ENCODE measurements at places on chromosomes 7 and 10. TPM values are rescaled to one million over a fixed set of nuclear protein-coding genes. Genes with fewer than 3 reads are reported as not detected.

Gene TMEM139
- polyA plus RNA-seq = 2.3 TPM

Gene TWIST1
- polyA plus RNA-seq = 0.19 TPM

Gene NRG3
- polyA plus RNA-seq = 3.0 TPM

Gene OLAH
- polyA plus RNA-seq = not detected

Gene FGL2
- 0.85 TPM for polyA plus RNA-seq
